ENCODE measurements at places on chromosomes 13 and 19.

DNA sequence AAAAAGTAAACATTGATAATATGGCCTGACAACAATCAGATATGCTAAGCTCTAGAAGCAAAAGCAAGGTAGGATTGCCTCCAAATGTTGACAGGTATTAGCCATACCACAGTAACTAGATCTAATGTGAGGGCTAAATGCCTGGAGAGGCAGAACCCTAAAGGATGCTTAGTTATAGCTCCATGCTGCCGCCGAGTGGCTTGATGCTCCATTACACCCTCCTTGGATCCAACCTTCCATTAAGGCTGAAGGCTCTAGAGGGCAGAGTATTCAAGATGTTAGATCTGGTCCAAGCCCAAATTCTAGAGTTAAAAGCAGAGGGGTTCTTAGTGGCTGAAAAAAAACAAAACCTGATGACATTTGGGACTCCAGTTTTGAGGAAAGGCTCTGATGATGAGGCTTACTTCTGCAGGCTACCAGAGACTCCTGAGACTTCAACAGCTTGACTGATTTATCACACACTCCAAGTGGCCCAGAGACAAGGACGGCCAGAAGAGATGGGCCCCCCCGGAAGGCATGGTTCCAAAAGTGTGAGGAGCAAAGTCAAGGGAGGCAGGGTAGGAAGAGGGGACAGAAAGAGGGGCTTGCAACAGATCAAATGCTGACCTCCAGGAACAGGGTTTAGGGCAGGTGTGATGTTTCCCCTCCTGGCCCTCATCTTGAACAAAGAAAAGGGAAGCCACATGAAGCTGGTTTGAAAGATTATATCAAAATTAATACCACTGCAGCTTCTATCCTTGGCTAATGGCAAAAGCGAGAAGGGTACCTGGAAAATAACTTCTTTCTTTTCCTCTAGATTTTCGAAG is 21.9 kb upstream of the CPB2 start:
- DNase-seq: peak; percentile 50

- DNase-seq: no peak
These were observed 284.4 kb downstream of the LMO7 start for GRCh38 chr13:75920536-75920935.

DNA sequence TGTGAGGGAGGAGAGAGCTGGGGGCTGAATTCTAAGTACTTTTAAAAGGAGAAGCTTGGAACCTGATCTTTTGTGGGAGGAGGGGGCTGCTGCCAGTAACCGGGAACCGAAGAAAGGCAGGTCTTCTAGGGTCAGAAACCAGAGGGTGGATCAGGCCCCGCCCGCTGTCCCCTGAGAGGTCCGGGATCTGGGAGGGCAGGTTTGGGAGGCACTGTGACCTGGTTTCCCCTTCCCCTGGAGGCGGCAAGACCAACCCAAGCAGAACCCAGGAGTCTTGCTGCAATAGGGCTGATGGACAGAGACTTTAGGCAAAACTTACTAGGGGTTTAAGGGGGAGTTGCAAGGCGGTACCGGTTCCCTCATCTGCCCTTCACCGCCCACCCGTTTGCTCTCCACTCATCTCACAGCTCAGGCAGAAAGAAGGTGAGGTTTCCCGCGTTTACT is 707 bp upstream of the KLK8 start:
- DNase-seq: no peak

- peak; percentile 95 for DNase-seq
These were observed 169.5 kb upstream of the STARD13 start for GRCh38 chr13:33454844-33455705.

DNA sequence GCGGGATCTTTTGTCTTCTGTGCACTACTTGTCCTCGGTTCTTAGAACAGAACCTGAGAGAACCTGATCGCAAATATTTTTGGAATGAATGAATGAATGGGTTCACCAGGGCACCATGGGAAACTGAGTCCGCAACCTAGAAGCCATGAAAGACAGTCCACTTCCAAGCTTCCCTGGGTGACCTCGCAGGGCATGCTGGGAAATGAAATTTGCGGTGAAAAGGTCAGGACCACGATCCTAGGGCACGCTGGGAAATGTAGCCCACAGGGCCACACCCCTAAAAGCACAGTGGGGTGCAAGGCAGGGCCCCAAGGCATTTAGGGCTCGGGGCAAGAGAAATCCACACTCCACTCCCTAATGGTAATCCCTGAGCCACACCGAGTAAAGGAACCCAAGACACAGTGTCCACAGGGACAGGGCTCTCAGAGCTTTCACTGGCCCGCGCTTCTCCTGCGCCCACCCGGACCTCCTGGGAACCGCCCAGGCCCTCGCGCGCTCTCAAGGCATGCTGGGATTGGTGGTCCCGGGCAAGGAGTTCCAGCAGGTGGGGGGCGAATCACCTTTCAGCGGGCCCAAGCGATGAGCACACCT is 1.1 kb upstream of the PPP1R12C start:
- DNase-seq: no peak

- no peak for DNase-seq
These were observed 15.1 kb downstream of the NALCN start for GRCh38 chr13:101401196-101401595.

DNA sequence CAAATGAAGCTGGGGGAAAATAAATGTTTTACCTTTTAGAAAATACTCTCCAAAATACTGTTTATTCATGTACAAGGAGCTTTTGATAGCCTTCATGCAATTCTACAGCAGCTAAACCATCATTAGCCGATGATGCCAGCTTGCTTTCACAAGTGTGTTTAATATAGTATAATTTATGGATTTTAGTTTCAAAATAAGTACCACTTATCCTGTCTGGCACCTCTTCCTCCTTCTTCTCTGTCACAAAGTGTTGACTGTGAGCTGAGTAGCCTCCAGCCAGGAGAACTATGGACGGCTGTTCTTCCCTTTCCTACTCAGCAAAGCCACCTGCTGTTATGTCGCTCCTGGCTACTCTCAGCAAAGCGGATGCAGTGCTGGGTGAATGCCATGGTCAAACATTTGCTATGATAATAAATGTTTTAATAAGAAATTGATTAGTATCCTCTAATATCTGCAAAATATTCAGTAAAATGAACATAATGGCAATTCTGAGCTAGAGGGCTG is 238.2 kb downstream of the LIG4 start:
- no peak for DNase-seq

GRCh38 chr13:77637588-77637987 is 59.9 kb upstream of the SLAIN1 start:
- no peak for DNase-seq
